ENCODE measurements at places on chromosomes 5 and 9.

- DNase-seq, result no peak
Observed at GRCh38 chr5:173704615-173705511, 88.4 kb upstream of the BOD1 start.

GRCh38 chr5:72234265-72234700, 85.8 kb downstream of the MRPS27 start:
- DNase-seq, result peak; percentile 10

DNA sequence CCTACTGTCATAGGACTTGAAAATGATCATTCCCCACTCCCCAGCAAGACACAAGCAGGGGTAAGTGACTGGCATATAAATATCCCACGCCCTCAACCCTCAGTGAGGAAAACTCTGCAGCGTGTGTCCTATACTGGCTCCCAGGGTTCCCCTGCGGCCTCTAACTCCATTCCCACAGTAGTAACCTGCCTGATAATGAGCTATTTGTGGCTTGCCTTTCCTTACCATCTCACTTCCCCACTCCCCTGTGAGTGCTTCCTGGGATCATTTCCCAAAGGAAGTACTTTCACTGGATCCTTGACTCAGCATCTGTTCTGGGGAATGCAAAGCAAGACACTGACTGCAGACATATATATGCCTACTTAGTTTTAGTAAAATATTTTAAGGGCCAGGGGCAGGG, 14.3 kb downstream of the CDC14B start:
- no peak for DNase-seq

DNA sequence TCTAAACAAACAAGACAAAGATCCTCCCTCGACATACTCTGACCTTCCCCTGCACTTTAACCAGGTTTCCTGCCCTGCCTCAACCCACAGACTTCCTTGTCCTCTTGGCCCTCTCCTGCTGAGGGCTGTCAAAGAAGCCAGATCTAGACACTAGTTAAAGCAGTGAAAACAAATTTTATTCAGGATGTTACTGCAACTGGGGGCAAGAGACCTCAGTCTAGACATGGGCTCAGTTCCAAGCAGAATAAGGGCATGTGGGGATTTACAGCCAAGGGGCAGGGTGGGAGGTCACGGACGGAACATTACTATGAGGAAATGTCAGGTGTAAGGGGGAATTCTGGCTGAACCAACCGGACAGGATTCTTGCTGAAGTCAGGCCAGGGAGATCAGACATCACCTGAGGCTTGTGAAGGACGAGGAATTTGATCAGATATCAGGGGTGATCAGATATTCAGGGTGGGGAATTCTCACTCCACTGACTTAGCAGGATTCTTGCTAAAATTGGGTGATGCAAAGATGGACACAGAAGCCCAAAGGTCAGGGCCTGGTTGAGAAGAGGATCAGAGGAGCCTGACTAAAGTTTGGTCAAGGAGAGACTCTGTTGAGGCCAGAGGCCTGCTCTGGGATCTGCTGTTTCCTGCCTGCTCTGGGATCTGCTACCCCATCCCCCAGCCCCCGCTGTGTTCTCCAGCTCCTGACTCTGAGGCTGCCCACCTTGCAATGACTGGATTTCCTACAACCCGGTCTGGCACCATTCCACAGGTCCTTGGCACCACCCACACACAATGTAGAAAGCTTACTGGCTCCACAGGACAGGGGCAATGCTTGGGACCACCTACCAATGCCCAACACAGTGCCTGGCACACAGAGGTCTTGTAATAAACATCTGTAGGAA, 21.5 kb downstream of the GABBR2 start:
- DNase-seq, result no peak

- no peak for DNase-seq
Observed at GRCh38 chr5:52800394-52801213, 12.9 kb downstream of the ITGA1 start.

GRCh38 chr9:108325406-108325805, 530.4 kb downstream of the ACTL7B start:
- no peak for DNase-seq

DNA sequence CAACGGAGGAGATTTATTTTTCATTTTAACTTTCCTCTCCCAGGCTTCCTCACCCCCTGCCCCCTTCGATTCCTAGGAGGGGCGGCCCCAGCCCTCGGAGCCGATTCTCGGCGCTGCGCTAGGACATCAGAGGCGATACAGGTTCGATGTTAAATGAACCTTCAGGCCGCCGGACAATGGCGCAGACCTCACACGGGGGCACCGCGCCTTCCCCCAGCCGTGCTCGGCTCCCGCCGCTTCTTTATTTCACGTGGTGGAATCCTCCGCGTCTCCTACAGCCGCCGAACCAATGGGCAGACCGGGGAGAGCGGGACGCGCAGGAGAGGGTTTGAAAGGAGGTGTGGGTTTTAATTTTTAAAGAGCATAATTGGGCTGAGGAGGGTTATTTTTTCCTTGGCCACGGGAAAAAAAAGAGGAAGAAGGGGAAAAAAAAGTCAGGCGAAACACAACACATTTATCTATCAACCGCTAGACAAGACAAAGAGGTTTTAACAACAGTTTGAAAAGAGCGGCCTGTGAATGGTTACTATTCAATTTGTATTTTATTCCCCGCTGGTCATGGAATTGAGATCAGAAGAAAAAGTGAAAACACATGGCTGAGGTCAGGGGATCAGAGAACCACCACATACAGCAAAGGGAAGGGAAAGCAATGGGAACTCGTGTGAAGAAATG, 126.8 kb downstream of the TMEM174 start:
- no peak for DNase-seq

DNA sequence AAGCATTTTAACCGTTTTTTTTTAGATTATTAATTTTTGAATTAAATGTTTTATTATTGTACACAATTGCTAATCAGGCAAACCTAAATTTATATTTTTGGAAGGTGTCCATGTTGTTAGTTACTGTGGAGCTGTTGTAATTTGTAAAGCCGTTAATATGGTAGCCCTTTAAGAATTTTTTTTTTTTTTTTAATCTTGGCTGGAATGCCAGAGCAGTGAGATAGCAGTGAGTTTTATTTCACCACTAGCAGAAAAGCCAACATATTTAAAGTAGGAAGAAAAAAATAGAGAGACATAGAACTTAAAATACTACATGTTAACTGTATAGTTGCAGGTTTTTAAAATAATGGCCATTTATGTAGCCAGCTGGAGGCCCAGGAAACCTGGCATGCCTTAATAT, 35.3 kb upstream of the RNF20 start:
- no peak for DNase-seq

DNA sequence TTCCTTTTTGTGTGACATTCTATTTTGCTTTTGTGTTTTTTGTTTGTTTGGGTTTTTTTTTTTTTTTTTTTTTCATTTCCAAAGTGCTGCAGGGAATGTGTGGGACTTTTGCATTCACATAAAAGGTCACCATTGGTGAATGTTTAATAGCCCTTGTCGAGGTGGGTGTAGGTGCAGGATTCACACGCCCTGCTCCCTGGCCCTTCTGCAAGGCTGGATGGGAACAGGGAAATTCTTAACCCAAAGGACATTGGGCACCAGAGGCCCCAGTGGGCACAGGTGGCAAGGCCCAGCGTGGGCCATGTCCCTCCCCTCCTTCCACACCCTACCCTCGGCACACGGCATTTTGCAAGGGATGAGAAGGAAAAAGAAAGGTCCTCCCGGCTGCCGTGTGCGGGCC, 50.4 kb upstream of the NOTCH1 start:
- DNase-seq, result no peak

- DNase-seq, result peak; percentile 8
Observed at GRCh38 chr5:176837707-176838115, 27.4 kb downstream of the UNC5A start.

GRCh38 chr5:51961154-51961562, 577.9 kb downstream of the ISL1 start:
- no peak for DNase-seq

DNA sequence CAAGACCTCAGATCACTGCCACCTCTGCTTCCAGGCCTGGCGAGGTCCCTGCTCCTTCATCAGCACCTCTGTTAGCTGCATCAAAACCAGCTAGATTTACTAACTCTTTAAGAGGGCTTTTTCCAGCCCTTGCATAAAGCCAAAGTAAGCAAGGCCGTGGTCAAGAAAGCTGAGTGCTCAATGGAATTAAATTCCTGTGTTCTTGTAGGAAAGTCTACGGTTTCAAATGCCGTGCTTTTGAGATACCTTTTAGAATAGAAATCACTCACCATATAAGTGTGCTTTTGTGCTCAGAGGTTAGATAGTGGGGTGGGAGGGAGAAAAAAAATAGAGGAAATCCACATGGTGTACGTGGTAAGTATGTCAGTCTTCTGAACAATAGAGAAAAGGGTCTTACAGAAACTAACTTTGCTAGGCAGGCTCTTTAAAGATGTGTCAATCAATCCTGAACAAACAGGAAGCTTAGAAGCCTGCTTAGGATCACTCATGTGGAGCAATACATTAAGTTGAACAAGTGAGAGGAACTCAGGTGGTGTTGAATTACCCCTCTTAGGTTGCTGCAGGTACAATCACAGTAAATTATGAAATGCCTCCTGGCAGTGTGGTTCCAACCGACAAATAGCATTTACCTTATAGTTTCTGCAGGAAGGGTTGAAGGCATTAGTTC, 79.7 kb downstream of the SEMA6A start:
- no peak for DNase-seq

- no peak for DNase-seq
Observed at GRCh38 chr5:176851871-176852658, 41.7 kb downstream of the UNC5A start.

DNA sequence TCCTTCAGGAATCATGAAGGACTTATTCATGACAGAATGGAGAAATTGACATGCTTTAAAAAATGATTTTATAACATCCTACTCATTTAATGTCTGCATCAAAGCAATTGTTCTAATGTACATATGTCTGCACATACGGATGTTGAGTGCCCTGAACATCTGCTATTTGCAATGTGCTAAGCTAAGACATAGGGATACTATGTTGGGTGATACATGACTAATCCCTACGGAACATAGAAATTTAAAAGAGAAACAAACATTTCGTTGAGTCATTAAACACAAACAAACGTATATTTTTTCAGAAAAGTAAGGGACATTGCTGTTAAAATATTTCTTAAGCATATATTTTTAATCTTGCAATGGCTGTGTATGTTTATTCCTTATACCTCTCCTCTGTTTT, 686.5 kb upstream of the ADAMTS16 start:
- no peak for DNase-seq

DNA sequence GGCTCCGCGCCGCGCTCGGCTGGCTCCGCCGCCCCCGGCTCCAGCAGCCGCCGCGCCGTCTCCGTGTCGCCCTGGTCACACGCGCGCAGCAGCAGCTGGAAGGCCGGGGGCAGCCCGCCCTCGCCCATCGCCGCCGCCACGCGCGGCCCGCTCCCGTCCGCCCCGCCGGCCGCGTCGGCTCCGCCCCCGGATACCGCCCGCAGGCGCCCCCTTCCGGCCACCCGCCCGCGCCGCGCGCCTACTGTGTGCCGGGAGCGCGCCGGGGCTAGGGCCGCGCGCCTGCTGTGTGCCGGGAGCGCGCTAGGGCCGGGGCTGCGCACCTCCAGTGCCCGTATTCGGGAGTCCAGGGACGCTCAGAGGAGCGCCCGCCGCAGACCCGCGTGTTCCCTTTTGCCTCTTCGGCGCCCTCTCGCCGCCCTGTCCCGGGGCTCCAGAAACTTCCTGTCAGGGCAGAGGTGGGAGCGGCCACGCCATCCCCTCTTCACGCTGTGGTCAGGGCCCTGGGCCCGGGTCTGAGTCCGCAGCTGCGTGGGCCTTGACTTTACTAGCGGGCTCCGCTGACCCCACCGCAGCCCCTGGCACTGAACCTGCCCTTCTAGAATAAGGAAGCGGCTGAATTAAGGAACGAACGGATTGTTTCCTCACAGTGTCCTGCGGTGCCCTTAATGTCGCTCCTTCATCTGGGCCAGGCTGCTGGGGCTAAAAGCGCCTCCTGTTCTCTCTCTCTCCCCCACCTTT, at the start of gene ANKS6:
Gene ANKS6, minus strand, starts transcription at position 192 of the 738 bp plus-strand sequence. Its CDS starts 64 bp downstream, at position 128.
- DNase-seq, result peak; percentile 60

DNA sequence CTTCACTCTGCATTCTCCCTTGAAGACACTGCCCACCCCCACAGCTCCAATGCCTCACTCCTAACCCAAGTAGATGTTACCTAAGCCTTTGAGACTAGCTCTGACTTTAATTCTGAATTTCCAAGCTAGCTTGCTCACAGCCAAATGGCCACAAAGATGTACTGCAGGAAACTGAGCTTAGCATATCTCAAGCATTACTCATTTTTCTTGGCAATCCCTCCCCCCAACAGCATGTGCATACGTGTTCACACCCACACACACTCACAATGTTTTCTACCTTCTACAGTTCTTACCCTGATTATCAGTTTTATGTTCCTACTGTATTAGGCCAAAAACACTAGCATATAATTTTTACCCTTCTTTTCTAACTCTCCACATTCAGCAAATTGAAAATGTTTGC, 13.7 kb upstream of the GRIA1 start:
- DNase-seq, result no peak

DNA sequence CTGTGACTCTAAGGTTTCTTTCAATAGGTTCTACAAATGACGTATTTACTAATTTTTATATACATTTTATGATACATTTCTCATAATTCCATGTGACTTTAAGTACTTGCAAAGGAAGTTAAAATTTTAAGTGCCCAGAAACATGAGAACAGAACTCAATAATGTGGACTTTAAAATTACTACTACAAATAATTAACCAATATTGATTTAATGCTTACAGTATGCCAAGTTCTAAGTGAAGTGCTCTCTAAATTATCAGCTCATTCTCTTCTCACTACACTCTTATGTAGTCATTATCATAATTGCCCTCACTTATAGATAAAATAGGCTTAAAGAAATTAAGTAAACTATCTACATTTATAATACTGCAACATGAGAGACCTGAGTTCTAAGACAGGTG, 1690.7 kb upstream of the CDH9 start:
- DNase-seq, result no peak

DNA sequence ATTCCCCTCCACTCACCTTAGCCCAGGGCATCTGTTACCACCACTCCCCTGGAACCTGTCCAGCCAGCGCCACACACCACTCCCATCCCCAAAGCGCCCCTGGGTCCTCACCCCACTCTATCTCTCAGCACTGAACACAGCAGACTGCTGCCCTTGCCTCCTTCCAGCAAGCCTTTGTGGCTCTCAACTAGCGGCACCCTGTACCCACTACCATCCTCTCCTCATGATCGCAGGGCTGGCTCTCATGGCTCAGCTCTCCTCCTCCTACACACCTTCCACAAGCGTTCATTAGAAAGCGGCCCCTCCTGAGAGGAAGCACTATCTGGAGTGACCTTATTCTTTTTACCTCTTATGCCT, 13.3 kb upstream of the BASP1 start:
- DNase-seq, result no peak

All from stimulated activated CD8-positive, alpha-beta memory T cell treated with anti-CD3 and anti-CD28 coated beads, Interleukin-4, amount 100 ng/mL, for 4 hours (primary cell).